ENCODE measurements at places on chromosomes 11 and 22.

GRCh38 chr11:65478388-65479183, 20.3 kb upstream of the MALAT1 start:
- DNase-seq = peak; percentile 81

- DNase-seq = no peak
Observed at GRCh38 chr11:44785856-44786607, 59.3 kb downstream of the TSPAN18 start.

GRCh38 chr11:62383822-62384221, 35.0 kb upstream of the SCGB1A1 start:
- no peak for DNase-seq

- DNase-seq = no peak
Observed at GRCh38 chr22:19226428-19226827, 47.9 kb upstream of the SLC25A1 start.

DNA sequence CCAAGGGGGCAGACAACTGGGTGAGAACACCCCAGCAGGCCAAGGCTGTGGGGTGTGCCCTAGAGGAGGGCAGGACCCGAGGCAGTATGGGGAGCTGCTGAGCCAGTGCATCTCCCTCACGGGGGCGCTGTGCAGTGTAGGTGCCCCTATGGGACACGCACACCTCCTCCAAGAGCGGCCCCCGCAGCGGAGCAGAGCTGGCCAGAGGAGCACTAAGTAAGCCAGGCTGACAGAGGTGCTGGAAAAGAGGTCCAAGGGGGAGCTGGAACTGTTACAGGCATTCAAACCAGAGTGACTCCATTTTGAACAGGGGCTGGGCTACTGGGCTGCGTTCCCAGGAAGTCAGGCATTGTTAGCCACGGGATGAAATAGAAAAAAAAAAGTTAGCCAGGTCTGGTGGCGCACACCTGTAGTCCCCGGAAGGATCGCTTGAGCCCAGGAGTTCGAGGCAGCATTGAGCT, 41.8 kb downstream of the TST start:
- DNase-seq = peak; percentile 51

DNA sequence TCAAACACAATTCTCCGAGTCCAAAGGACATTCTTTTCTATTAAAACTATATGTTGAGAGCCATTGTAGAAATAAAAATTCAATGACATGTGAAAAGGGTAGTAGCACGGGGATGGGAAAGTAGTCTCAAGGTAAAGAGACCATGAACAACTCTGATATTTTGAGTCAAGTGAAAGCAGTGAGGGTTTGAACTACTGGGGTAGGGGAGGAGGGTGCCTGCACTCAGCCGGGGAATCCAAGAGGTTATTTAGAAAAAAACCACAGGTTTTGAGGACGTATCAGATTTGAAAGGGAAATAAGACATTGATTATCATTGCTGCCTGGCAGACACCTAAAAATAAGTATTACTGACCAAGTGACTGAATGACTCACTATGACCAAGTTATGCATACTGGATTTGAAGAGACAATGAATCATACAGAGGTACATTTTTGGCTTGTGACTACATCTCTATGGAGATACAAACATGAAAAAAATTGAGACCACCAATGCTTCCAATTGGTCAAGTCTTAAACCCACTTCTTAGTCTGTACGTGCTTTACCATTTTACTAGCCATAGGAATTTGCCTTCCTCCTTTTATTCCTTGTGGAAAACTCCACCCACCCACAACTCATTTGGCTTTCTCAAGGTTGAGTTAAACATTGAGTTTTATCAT, 2.2 kb upstream of the OR52H1 start:
- no peak for DNase-seq

GRCh38 chr11:45881708-45882368, 3.6 kb upstream of the MAPK8IP1 start:
- DNase-seq = no peak

DNA sequence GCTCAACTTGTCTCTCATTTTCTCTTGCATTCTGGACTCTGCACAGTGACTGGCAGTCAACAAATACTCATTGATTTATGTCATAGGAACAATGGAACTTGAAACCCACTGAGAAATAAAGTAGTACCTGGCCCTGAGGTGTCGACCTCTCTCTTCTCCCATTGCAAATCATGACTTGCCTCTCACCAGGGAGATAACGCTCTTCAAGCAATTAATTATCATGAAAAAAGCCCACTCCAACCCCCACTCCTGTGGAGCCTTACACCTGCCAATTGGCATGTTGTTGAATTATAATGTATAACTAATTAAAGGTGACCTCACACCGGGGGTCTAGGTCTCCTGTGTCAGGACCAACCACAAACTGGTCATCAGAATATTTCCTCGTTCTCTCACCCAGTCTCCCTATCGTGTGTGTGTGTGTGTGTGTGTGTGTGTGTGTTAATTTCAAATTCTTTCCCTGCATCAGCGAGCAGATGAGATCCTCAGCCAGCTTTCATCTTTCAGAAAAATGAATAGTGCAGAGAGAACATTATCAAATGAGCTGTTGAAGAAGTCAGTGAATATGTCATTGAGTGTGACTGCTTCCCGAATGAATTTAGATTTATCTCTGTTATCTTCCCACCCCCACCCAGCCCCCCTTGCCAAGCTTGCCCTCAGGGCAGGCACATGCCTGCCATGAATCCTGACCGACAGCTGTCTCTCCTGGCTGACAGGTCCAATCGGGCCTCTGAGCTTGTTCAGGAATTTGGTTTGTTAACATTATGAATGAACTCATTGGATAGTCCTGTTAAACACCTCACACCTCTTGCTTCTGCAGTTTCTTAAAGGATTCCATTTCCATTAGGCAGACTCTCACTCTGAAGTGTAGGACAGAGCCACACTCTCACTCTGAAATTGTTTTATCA, 357.4 kb downstream of the INSC start:
- DNase-seq = no peak

DNA sequence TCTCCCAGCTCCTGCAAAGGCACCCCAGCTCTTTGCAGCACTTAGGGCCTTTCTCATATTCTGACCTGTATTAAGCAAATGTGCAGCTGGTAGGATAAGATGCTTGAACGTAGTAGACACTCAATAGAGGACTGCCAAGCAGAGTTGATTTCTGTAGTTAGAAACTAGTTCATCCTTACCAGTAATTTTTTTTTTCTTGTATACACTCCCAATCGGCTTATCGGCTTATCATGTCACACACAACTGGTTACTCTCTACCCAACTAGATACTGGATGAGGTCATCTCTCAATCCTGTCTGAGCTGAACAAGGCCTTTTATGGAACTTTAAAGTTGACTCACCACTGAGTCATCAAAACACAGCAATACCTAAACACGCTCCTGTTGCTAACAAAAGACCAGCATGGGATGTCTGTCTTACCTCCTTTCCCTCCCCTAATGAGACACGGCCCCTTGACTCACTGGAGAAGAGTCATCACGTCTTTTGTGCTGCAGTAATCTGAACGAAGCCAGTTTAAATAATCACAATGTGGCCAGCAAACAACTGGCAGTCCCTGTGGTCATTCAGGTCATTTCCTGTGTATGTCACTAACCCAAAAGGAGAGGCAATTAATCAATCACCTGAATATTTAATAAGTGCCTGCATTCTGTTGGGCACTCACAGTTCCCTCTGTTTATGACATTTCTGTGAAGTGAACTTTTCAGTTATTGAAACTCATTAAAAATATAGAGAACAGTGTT, 7.5 kb upstream of the WEE1 start:
- DNase-seq = peak; percentile 57

GRCh38 chr11:101584655-101585054, 848 bp upstream of the TRPC6 start:
- DNase-seq = no peak

DNA sequence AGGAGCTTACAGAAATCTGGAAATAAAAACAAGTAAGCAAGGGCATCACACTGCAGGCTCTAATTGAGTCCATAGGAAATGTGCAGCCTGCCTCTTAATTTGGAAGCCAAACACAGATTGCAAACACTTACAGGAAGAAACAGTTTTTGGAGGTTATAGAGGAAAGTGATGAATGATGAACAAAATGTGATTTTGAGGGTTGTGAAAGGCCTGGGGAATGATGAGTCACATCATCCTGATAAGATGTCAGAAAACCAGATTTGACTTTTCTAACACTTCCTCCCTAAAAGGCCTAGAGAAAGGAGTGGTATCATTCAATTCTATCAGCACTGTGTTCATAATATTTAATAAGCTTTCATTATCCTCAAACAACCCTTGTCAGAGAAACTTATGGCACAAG, 96.6 kb upstream of the POU2AF2 start:
- no peak for DNase-seq

DNA sequence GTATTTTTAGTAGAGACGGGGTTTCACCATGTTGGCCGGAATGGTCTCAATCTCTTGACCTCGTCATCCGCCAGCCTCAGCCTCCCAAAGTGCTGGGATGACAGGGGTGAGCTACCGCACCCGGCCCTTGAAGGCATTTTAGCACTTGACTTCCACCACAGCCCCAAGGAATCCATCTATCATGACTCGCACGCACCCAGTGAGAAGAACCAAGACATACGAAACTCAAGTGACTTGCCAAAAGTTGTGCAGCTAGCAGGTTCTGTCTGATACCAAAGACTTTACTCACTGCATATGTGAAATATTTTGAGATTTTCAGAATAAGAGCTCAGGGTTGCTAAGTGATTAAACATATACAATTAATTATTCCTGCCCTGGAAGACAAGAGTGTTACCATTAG, 21.0 kb downstream of the FLI1 start:
- DNase-seq = no peak

DNA sequence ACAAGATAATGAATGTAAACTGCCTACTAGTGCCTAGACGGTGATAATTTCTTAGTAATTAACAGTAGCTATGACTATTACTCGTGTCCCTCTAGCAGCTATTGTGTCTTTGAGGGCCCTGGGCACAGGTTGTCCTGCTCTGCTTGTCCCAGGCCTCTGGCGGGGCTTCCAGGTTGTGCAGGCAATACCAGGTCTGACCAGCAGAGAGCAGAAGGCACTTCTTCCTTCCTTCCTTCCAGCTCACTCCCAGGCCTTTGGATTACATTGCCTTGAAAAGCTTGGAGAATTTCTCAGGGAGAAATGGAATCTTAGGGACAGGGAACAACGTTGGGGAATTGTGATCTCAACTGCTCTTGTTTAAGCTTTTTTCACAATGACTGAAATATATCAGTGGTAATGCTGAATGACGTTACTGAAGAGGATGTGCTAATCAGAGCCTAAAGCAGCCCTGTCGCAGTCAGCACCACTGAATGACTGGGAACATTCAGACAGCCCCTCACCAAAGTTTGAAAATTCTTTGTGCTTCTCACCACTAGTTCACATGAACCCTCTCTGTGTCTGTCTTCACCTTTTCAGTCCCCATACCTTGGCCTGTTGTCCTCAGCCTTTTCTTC, 8.4 kb upstream of the CCKBR start:
- DNase-seq = peak; percentile 76

GRCh38 chr11:79092791-79093353, 348.0 kb downstream of the TENM4 start:
- no peak for DNase-seq

GRCh38 chr22:29351042-29351441, 35.5 kb upstream of the RASL10A start:
- no peak for DNase-seq

- no peak for DNase-seq
Observed at GRCh38 chr11:126277780-126278179, 5.1 kb upstream of the TIRAP start.

- DNase-seq = peak; percentile 84
Observed at GRCh38 chr11:65425105-65425970, 2.7 kb downstream of the NEAT1 start.

DNA sequence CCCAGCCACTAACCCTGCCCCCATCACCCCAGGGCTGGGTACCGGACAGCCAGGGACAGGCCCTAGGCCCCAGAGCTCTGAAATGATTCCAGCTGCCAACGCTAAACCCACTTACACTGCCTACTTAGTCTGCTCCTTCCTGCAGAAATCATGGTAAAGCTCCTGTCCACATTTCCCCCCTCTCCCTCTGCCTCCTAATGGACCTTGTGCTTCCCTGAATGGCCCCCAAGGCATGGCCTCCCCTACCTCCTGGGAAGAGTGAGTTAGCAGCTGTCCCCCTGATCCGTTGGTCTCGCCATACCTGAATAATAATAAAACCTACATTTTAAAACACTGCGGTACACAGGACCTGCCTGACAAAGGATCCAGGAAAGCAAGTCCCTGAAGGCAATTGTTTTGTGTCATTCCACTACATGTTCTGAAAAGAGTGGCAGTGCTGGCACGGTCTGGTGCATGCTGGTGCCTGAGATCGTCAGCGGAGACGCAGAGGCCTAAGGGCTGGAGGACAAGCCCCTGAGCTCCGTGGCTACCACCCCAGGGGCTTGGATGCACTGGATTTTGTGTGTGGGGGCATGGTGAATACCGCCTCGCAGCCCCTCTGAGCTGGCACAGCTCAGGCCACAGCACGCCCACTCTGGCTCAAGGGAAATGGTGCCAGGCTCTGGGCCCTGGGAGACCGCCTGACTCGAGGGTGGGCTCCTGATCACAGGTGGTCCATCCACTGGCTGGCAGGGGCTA, 186.3 kb downstream of the CTTN start:
- DNase-seq = no peak

DNA sequence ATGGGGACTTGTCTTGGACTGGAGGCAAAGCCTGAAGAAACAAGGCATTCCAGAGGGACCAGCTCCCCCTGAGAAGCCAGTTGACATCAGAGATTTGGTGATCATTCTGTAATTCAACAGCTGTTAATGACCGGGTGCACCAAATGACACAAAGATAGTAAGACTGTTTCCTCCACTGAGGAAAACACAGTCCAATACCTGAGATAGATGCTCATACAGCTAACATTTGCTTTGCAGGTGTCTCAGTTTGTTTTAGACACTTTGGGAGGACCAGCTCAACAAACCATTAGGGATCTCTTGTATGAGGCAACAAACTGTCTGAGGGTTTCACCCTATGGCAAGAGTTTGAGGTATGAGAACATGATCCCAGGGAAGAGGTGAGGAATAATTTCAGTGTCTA, 237.2 kb upstream of the PLET1 start:
- DNase-seq = no peak

- DNase-seq = peak; percentile 7
Observed at GRCh38 chr11:124113890-124114289, 1.4 kb upstream of the VWA5A start.

- DNase-seq = no peak
Observed at GRCh38 chr11:111939836-111940604, 2.9 kb downstream of the DIXDC1 start.
